ENCODE measurements at places on chromosomes 16 and 17. TPM values are rescaled to one million over a fixed set of nuclear protein-coding genes. Genes with fewer than 3 reads are reported as not detected.

Gene NDRG4
- total RNA-seq = 6.5 TPM

Gene TRPV3
- 1.4 TPM for total RNA-seq

Gene ADGRG3
- total RNA-seq = not detected

Gene SSTR5
- not detected for total RNA-seq

Gene TP53TG3B
- not detected for total RNA-seq

Gene GSDMA
- total RNA-seq = not detected

Gene CIBAR2
- not detected for total RNA-seq

Gene MAP2K6
- 0.22 TPM for total RNA-seq

Gene VWA3A
- total RNA-seq = not detected

Gene CRYBA1
- not detected for total RNA-seq

Gene E2F4
- total RNA-seq = 95.7 TPM

Gene CACNB1
- total RNA-seq = 1.2 TPM

Gene SMPD3
- total RNA-seq = not detected

Gene TENT4B
- total RNA-seq = 10.6 TPM

Gene KRTAP9-4
- not detected for total RNA-seq

Gene VMO1
- 0.34 TPM for total RNA-seq

Gene ZNF689
- 12.7 TPM for total RNA-seq

Gene PLLP
- total RNA-seq = 0.62 TPM

Gene NCOR1
- 77.5 TPM for total RNA-seq

Gene ACSM2A
- not detected for total RNA-seq

Gene KRTAP9-8
- total RNA-seq = not detected

Gene TNP2
- not detected for total RNA-seq

Gene RAB34
- total RNA-seq = 27.3 TPM

Gene SLC5A11
- total RNA-seq = not detected

Gene CDR2L
- total RNA-seq = 13.6 TPM

Gene HS3ST4
- total RNA-seq = not detected

Gene PIRT
- total RNA-seq = not detected

Gene OR1F1
- not detected for total RNA-seq

Gene MYH1
- not detected for total RNA-seq

Gene TMEM238L
- not detected for total RNA-seq

Gene FZD2
- total RNA-seq = 41.3 TPM

Gene KRT9
- total RNA-seq = not detected

Gene CTRB1
- not detected for total RNA-seq

Gene UBE2G1
- total RNA-seq = 50.2 TPM

Gene TBCD
- total RNA-seq = 24.7 TPM

Gene USP43
- total RNA-seq = 1.7 TPM

Gene ABCA8
- not detected for total RNA-seq

Gene AIPL1
- not detected for total RNA-seq

Gene CCDC57
- total RNA-seq = 0.91 TPM

Gene TP53TG3F
- total RNA-seq = not detected

Gene CDRT4
- not detected for total RNA-seq

Gene CMTM2
- total RNA-seq = not detected

Gene DOC2B
- total RNA-seq = not detected

Gene MRTFB
- 15.0 TPM for total RNA-seq

Gene ULK2
- 2.5 TPM for total RNA-seq

Gene AXIN2
- 3.3 TPM for total RNA-seq

Gene KRTAP2-3
- total RNA-seq = 3.2 TPM

Gene CPHXL2
- not detected for total RNA-seq

Gene TBX21
- not detected for total RNA-seq

Gene AURKB
- 123 TPM for total RNA-seq

Data from M059J (cell line).